Spleen (tissue), 13 donors: ENCODE measurements at places on chromosomes 3 and 15. TPM values are rescaled to one million over a fixed set of nuclear protein-coding genes. Genes with fewer than 3 reads are reported as not detected.
A peak's percentile ranks its signal among the peaks of the same experiment; 100 is the strongest.

GRCh38 chr3:49018707-49019006, 277 bp upstream of the DALRD3 start:
- no peak for DNase-seq

- DNase-seq, result no peak
These were observed 48.3 kb upstream of the KPNA4 start for GRCh38 chr3:160613661-160614060.

DNA sequence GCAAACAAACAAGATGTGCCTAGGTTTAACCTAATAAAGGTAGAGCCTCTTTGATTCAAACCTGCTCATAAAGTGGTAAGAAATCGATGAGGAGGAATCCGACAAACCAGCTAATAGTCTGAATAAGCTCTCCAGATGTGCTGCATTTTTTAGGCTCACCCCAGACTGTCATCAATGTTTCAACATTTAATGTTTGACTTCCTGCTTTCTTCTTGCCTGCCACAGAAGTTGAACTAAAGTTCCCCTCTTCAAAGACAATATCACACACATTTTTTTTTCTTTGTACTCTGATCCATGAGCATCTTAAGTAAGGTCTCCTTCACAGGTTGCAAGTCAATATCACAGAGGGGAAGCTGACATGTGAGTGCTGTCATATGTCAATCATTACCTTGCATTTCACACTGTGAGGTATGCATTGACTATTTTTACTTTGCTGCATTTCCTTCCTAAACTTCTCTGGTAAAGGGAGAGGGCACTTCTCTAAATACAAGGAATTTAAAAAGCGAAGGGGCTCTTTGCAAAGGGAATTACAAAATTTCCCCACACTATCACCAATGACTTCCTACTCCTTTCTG, 172.3 kb upstream of the MCTP2 start:
- DNase-seq, result no peak

GRCh38 chr3:23537101-23537551, 268.6 kb upstream of the UBE2E1 start:
- DNase-seq, result no peak

DNA sequence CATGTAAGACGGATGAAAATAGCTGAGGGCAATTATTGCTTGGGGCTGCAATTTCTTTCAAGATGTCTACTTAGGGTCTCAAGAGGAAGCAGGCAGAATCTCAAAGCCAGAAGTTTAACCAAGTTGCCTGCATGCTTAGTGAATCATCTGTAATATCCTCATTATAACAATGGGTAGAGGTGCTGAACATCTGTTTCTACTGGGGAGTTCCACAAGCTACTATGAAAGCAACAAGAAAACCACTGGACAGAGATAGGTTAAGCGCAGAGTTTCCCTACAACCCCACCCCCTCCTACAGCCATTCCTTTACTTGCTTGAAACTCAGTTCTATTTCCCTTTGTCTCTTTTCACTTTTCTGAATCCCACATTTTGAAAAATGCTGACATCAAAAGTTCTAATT, 759.4 kb upstream of the GBE1 start:
- DNase-seq, result no peak

- no peak for DNase-seq
These were observed 46.4 kb downstream of the DLEC1 start for GRCh38 chr3:38085311-38085942.

- no peak for DNase-seq
These were observed 12.4 kb downstream of the NMD3 start for GRCh38 chr3:161233557-161233956.

DNA sequence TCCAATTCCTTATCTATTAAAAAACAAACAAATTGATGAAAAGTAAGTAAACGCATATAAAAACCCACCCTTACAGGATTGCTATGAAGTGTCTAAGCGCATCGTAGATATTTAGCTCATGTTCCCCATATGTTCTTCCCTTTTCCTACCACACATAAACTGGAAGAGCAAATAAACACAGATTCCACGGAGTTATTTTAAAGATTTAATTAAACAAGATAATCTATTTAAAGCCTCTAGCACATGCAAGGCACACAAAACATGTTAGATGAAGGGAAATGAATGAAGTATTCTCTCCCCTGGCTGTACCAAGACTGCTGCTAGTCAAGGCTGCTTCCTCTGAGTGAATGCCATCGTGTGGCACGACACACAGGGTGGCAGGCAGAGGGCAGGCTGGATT, 78.4 kb upstream of the FGF12 start:
- no peak for DNase-seq

GRCh38 chr15:90401495-90401894, 13.5 kb downstream of the IQGAP1 start:
- DNase-seq, result no peak

GRCh38 chr15:78255421-78256043, 8.8 kb upstream of the DNAJA4 start:
- no peak for DNase-seq

DNA sequence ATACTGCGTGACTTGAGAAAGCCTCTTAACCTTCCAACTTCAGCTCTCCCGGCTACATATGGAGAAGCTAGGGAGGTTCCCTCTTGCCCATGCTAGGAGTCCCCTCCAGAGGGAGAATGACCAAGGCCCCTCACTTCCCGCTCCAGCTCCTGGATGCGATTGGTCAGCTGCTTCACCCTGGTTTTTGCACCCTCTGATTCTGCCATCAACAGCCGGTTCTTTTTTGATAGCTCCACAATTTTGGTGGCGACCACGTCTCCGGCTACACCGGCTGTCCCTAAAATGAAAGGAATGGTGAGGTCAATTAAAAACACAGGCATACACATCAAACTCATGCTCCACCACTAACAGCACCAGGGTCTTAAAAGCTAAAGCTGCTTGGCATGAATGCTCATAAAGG, 20.6 kb downstream of the CCDC13 start:
- no peak for DNase-seq

DNA sequence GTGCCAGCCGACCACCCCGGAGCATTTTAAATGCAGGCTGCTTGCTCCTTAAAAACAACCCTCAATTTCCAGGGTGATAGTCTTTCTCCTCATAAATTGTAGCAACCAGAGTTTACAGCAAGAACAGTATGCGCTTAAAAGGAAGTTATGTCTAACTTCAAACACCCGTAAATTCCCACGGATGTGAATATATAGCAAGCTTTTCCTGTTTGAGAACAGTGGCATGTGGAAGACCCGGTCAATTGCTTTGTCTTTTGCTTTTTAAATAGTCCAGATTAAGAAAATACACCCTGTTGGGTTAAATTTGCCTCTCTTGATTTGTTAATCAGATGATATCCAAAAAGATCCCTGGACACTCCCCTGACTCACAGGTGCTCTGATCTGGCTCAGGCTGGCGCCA, 20.8 kb downstream of the MRPS25 start:
- no peak for DNase-seq

- DNase-seq, result no peak
These were observed 1.9 kb downstream of the KBTBD8 start for GRCh38 chr3:67000009-67000408.

GRCh38 chr3:20096135-20096685, 56.0 kb downstream of the KAT2B start:
- no peak for DNase-seq

DNA sequence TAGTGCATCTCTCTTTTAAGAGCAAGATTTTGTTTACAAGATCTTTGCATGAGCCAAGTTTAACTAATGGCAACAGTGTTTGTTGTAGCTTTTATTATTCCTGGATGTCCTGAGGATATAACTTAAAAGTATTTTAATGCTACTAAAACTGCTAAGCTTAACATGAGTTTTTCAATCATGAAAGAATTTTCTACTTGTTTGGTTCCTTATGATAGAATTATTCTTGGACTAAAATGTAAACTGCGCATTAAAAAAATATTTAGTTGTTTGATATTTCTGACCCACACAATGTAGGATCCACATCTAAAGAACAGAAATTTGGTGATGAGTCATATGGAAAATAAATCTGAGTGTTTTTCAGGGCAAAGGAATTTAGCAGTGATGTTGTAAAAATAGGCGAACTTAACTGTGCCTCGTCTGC, 70.8 kb downstream of the RAP2B start:
- DNase-seq, result no peak

- no peak for DNase-seq
These were observed 4.1 kb downstream of the CCR9 start for GRCh38 chr3:45890405-45890804.

DNA sequence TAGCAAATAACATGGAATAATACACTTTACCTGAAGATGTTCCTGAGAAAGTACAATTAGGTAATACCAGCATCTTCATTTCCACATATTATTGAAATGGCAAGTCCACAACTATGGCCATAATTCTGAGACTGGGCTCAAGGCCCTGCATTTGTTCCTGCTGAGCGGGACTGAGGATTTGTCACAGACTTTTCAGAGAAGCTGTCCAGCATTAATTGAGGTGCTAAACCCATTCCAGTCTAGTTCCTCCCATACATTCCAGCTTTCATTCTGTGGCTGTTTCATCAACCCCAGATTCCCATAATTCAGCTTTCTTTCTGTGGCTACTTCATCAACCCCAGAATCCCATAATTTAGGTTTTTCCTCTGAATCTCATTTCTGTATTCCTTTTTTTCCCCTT, 293.4 kb upstream of the GBE1 start:
- DNase-seq, result no peak

DNA sequence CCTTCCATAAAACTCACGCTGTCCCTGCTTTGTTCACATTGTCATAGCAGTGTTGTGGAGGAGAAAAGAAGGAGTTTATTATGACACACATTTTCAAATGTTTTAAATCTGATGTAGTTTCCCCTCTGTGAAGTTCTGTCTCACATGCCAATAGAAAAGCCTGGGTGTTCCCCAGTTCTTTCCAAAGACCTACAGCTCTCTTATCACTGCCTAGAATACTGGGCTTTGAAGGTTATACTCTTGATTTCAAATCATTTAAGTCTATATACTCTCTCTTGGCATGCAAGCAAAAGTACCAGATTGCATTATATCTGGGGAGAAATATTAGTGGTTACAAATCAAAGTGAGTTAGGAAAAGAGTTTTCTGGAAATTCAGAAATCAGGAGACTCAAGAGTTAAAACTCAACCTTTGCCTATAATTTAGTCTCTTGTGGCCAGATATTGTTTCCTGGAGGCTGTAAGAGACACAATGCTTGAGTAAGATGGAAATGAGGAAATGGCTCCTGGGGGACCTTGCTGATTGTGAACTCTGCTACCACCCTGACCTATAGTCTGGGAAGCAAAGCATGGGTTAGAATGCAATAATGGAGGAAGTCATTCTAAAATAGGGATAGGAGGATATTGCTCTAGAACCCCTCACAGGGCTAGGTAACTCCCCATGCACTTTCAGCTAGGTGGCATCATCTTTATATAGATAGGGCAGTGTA, 182.8 kb downstream of the KCNAB1 start:
- no peak for DNase-seq

- no peak for DNase-seq
These were observed 278.1 kb downstream of the THSD4 start for GRCh38 chr15:71393383-71393782.

DNA sequence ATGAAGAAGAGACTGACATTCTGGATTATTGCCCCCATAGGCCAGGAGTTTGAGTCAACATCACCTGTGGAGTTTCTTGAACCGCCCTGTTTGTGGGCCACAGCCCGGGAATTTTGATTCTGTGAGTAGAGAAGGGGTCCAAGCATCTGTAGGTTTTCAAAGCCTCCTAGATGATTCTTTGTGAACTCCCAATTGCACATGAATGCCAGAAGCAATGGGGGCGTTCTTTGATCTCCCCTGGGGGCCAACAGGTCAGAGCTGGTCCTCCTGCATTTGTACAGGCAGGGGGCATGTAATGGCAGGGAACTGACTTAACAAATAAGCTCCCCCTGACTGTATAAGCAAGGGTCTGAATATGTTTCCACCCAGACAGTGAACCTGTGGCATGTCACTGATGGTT, 260.3 kb downstream of the SLCO3A1 start:
- DNase-seq, result no peak

- DNase-seq, result no peak
These were observed 2.0 kb downstream of the EPHB3 start for GRCh38 chr3:184563561-184563925.

DNA sequence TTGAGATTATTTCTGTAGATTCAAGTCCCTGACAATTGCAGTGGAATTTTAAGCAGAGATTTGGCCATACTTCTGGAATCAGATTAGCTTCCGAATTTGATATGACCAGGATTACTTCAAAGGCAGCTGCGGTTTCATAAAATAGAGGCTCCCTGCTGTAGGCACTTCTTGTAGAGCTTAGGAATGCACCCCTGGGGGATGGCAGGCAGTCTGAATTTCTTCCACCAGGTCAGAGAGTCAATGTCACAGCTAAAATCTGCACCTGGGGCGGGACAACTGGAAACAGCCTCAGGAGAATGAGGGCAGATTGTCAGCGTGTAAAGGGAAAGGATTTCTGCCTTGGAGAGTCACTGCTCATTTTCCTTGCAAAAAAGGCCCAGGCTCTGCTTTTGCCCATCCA, 182.6 kb downstream of the ARRDC4 start:
- no peak for DNase-seq

GRCh38 chr3:168738527-168739325, 643.0 kb upstream of the GOLIM4 start:
- DNase-seq, result no peak

DNA sequence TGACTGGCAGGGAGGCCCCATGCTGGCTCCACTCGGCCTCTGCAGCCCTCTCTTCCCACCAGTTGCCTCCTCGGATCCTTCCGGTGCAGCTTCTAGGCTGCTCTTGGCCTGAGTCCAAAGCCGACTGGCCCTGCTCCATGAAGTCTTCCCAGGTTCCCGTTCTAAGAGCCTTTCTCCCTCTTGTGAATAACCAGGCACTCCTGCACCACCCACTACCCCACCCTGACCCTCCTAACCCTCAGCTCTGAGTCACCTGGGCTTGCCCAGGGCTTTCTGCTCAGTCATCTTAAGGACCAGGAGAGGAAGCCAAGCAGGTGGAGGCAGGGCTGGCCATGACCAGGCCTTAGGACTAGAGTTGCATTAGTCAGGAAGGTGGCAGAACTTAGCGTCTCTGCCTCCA, 28.1 kb upstream of the CNBP start:
- DNase-seq, result peak; percentile 79

DNA sequence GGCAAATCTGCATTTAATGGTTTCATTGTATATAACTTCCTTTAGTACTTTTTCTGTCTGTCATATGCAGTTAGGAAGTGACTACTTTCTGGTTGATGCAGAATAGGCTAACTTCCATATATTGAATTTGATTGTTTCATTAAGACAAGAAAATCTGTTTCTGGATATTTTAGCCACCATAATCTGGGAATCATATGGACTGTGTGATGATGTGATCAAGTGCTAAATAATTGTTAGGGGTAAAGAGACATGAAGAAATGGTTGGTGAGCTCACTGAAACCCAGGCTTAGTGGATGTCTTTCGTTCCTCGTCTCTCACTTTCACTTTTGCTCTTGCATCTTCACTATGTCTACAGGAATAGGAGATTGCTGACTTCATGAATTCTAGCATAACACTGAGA, 3.5 kb upstream of the MNS1 start:
- no peak for DNase-seq

- DNase-seq, result no peak
These were observed 23.5 kb upstream of the LRRFIP2 start for GRCh38 chr3:37197810-37198371.

Gene TERC
- total RNA-seq, result 7.3 TPM

Gene CLCN2
- total RNA-seq, result 4.8 TPM

Gene AP3B2
- 5.0 TPM for total RNA-seq

Gene EXD1
- total RNA-seq, result not detected

Gene ARGFX
- not detected for total RNA-seq

Gene TTC23
- 15.1 TPM for total RNA-seq

Gene TLR9
- total RNA-seq, result 4.5 TPM

Gene KBTBD13
- not detected for total RNA-seq

Gene RTP1
- total RNA-seq, result not detected

Gene TAGLN3
- total RNA-seq, result not detected
